ENCODE measurements at places on chromosomes 1 and 21.
A peak's percentile ranks its signal among the peaks of the same experiment; 100 is the strongest.

DNA sequence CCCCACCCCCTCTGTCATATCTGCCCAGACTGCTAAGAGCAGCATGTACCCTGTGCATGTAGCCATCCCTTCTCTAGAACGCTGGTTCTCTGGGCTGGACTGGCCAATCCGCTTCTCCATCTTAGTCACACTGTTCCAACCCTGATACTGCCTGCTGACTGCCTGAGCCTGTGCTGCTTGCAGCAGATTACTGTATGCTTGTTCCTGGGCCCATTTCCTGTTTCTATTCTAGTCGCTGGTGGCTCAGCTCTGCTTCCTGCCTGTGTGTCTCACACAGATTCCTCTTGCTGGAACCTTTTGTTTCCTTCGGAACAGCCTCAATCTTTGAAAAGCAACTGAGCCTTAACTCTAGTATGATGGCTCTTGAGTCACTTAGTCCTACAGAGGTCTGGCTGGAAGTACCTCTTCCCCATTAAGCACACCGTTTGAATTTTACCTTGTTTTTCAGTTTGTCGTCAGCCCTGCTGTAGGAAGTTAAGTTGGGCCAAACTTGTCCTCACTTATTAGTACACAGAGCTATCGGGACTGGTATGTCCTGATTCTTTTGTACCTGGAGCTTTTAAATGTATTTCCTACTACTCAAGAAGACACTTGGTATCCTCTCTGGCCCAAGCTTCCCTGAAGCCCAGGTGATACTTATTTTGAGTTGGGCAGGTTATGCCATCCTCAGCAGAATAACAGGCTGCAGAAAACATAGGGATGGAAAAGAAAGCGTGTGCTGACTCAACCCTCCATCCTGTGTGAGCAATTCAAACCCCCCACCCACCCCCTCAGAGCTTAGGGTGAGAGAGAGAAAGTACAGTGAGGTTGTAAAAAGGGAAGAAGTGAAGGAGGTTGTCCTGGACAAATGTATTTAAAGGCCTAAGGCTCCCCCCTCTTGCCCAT is 43.4 kb upstream of the PIGV start:
- DNase-seq: no peak

DNA sequence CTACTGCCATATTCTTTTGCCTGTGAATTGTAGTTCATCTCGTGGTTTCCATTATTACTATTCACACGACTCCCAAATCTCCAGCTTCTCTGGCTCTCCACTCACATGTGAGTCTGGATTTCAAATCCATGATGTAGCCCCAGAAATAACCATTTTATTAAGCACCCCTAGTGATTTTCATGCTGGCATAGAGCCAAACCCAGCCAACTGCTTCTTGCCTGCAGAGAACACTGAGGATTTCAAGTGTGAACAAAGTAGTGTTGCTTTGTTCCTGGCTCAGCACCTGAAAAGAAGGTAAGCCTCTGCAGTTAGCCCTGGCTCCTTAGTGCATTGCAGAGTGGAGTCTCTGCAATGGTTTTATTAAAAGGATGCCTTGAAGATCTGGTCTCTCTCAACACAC is 25.9 kb downstream of the UTP25 start:
- DNase-seq: peak; percentile 4

GRCh38 chr21:42839271-42840231 is 39.8 kb downstream of the WDR4 start:
- DNase-seq: no peak

- DNase-seq: no peak
These were observed 39.5 kb downstream of the XCL2 start for GRCh38 chr1:168504064-168504837.

- DNase-seq: no peak
These were observed 322.1 kb upstream of the LYPLAL1 start for GRCh38 chr1:218851586-218851985.

DNA sequence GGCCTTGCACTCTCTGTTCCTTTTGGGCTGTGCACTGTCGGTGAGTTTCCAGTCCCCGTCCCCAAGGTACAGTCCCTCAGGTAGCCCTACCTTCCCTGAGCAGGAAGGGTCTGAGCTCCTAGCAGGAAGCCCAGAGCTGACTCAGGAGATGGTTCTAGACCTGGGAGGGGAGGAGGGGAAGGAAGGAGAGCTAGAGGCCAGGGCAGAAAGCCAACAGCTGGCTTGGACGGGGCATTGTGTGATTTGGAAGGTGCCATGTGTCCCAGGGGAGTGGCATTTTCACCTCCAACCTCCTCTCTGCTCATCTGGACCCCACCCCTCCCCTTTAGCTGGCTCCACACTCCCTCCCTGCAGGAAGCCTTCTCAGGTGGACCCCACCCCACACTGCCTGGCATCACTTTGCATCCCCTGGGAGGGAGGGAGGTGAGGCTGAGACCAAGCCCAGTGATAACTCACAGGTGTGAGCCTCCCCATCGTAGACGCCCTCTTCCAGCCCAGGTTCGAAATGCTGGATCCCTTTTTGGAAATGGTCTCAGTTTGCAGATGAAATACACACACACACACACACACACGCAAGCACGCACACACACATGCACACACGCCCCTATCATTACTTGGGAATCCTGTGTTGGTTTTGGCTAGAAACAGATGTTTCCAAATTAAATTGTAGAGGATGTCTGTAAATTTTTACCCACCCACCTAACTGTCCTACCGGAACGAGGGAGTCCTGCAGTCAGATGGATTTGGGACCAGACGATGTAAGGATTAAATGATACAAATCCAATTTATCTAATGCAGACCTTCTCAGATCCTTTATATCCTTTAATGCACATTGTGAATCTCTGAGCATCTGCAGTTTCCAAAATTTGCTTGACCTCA is 19.7 kb upstream of the IFNLR1 start:
- DNase-seq: no peak

GRCh38 chr1:157199421-157199755 is 61.2 kb upstream of the ETV3 start:
- no peak for DNase-seq

DNA sequence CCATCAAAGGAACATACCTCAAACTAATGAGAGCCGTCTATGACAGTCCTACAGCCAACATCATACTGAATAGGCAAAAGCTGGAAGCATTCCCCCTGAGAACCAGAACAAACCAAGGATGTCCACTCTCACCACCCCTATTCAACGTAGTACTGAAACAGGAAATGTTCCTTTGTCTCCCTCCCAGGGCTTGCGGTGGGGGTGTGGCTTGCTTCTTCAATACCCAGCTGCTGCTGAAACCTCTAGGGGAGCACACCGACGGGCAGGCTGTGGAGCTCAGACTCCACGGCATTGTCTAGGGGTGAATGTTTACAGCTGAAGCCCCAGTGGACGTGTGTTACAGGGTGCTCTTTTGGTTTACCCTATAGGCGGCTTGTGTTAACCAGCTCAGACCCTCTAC is 30.5 kb upstream of the B3GALT2 start:
- DNase-seq: no peak

GRCh38 chr21:15415541-15416261 is 314.1 kb upstream of the USP25 start:
- no peak for DNase-seq

- no peak for DNase-seq
These were observed 2.4 kb upstream of the MFSD2A start for GRCh38 chr1:39952359-39953110.

- DNase-seq: no peak
These were observed 25.8 kb downstream of the IL6R start for GRCh38 chr1:154430903-154431302.

- peak; percentile 89 for DNase-seq
These were observed 765 bp upstream of the VPS45 start for GRCh38 chr1:150066838-150067183.

- no peak for DNase-seq
These were observed 1.1 kb downstream of the BCAR3 start for GRCh38 chr1:93680420-93681100.

GRCh38 chr1:9626201-9626608 is 25.3 kb upstream of the PIK3CD start:
- no peak for DNase-seq

GRCh38 chr1:45957684-45958083 is 154.3 kb downstream of the MAST2 start:
- no peak for DNase-seq

GRCh38 chr1:193562121-193562520 is 375.7 kb upstream of the B3GALT2 start:
- no peak for DNase-seq

DNA sequence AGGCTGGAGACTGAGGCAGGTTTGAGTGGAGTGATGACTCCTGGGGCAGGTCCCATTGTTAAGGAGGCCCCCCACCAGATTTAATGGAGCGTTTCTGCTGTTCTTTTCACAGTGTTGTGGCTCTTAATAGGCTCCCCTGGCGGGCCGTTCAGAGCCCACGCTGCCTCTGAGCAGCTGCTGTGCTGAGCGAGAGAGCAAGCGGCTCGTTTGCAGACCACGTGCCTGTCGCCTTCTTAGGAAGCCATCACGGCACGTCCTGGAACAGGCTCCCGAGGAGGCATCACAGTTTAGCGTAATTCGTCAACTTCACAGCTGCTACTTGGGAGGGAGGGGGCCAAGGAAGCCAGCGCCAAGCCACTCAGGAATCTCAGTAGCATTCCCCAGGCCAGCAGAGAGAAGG is 70.5 kb upstream of the CTTNBP2NL start:
- no peak for DNase-seq

GRCh38 chr1:161158316-161159010 is 837 bp upstream of the USP21 start:
- DNase-seq: no peak

DNA sequence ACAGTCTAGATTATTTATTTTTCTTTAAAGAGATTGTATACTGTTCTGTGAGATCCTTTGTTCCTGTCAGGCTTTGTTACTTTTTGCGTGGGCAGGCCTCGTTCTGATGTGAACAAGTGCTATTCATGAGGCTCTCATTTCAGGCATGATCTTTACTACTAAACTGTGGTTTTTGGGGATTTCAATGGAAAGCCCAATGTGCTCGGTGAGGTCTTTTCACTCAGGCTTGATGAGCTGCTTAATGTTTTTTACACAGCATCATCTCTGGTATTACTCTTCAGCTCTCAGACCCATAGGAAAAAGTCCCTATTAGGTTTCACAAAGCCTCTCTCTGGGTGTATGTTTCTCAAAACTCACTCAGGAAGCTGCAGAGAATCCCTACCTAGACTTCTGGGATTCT is 419.4 kb downstream of the GPATCH2 start:
- DNase-seq: no peak

GRCh38 chr1:164991763-164992314 is 364.7 kb downstream of the LMX1A start:
- no peak for DNase-seq

- no peak for DNase-seq
These were observed 24.7 kb downstream of the IL23R start for GRCh38 chr1:67190942-67191341.

- DNase-seq: no peak
These were observed 163.3 kb downstream of the TM2D1 start for GRCh38 chr1:61561666-61562065.

DNA sequence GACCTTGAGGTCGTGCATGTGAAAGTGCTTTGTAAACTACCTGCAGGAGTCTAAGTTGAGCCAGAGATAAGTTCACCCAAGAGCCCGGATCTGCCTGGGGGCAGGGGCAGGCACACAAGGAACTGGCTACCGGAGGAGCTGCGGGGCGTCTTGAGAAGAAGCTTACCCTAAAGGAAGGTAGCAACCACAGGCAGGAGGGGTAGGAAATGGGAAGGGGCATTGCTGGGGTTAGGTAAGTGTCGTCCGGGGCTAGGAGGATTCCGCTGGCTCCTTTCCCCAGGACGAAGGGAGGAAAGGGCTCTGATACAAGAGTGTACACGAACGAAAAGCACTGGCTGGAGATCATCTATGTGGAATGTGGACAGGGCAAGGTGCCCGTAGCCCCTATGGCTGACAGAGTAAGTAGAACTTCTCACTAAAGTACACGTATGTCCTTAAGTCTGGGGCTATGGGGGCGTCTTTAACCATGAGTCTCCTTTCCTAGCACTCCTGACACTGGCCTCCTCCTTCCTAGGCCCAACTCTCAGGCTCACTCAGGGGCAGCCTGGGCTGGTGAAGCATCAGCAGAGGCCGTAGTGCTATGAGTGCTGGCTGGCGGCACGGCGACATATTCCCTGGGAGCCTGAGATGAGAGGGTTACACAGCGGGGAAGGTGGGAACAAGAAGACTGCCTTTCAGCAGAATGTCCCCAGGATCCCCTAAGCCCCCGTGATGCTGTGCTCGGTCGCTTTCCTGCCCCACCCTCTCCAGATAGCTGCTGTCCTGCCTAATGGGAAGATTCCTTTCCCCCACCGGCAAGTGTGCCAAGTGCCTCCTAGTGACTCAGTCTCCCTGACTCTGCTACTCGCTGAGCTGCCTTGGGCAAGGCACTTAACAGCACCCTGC is 9.1 kb upstream of the GALNT2 start:
- DNase-seq: no peak

DNA sequence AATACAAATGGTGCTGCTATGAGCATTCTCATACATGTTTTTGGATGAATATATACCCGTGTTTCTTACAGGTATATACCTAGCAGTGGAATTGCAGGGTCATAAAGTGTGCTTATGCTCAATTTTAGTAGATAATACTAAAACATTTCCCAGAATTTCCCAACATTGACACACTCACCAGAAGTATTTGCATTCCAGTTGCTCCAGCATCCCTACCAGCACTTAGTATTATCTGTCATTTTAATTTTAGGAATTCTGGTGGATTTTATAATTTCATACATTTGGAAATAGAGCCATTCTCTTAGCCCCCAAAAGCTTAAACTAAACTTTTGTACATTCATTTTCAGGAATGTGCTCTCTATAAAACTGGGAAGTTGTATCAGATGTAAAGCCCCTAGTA is 67.4 kb upstream of the ZNF326 start:
- DNase-seq: no peak

- DNase-seq: no peak
These were observed 14.2 kb downstream of the RGS8 start for GRCh38 chr1:182670032-182670749.

- no peak for DNase-seq
These were observed 52.9 kb downstream of the ESRRG start for GRCh38 chr1:216670118-216670883.

- peak; percentile 13 for DNase-seq
These were observed 44.4 kb upstream of the RABGAP1L start for GRCh38 chr1:174114788-174115448.

GRCh38 chr1:66852870-66853269 is 51.8 kb upstream of the INSL5 start:
- no peak for DNase-seq

DNA sequence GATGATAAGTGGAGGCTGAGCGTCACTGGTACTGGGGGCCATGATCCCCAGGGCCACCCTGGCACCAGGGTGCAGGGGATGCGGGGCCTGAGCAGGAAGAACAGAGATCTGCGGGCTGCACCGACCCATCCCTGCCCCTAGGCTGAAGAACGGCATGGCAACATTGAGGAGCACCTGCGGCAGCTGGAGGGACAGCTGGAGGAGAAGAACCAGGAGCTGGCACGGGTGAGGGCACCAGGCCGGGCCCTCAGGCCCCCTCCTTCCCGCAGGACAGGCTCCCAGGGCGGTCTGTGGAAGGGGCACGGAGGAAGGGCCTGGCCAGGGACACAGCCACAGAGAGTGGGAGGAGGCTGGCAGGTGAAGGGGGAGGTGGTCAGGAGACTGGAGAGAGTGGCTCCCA is 21.8 kb downstream of the PPFIA4 start:
- no peak for DNase-seq
